Tongue (tissue), 3 donors: ENCODE measurements at places on chromosomes 7 and 10. TPM values are rescaled to one million over a fixed set of nuclear protein-coding genes. Genes with fewer than 3 reads are reported as not detected.

GRCh38 chr10:71236286-71236685 lies 23.9 kb downstream of the UNC5B start:
- no peak for DNase-seq

- DNase-seq = no peak
Observed at GRCh38 chr10:81603106-81603620, 271.8 kb upstream of the NRG3 start.

DNA sequence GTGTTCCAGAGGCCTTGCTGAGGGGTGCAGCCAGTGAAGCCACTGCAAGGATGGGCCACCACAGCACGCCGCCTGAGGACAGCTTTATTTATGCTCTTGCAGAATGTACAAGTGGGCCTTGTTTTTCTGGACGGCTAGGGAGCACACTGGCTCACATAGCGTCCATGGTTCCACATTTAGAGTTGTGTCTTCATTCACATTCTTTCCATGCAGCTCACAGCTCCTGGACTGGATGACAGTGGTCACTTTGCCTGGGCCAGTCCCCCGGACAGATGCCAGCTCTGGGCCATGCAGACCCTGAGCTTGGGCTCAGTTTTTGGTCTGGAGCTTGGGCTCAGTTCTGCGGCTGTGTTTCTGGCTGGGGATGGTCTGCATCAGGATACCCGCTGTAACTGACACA lies 2.6 kb upstream of the C10orf71 start:
- no peak for DNase-seq

EN2 gene
- total RNA-seq = not detected
